ENCODE measurements at places on chromosomes 16 and 17. TPM values are rescaled to one million over a fixed set of nuclear protein-coding genes. Genes with fewer than 3 reads are reported as not detected.

- DNase-seq, result no peak
Measured at GRCh38 chr16:12771341-12771798, 32.3 kb downstream of the CPPED1 start.

GRCh38 chr16:12390644-12391043, 413.0 kb downstream of the CPPED1 start:
- DNase-seq, result peak; percentile 54

The CD2BP2 gene
- 36.0 TPM for total RNA-seq

DNA sequence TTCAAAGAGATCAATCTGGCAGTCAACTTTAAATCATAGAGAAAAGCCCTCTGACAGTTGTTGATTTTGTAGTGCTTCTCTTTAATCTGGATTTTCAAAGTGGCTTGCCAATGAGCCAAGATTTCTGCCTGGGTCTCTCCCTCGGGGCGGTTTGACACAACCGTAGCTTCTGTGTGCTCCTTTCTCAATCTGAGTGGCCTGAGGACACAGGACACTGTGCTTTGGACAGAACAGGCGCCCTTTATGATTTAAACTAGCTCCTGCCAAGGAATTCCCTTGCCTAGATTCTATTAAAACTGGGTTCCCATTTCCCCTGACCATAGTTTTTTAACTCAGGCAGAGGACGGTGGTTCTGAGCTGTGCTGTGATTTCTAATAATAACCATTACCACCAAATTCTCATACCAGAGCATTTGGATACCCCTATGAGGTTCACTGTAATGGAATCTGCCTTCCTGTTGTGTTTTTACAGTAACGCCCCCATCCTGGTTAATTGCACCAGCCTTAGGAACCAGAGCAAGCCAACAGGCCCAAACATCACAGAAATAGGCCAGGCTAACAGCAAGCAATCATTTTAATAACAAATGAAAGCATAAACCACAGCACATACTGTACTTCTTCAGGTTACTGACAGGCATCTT, 4.0 kb downstream of the ZFHX3 start:
- DNase-seq, result peak; percentile 77

GRCh38 chr16:77585379-77586251, 136.7 kb upstream of the NUDT7 start:
- DNase-seq, result peak; percentile 66

The SPNS2 gene
- total RNA-seq, result under 0.01 TPM

GRCh38 chr17:9658593-9659211, 13.4 kb downstream of the USP43 start:
- DNase-seq, result peak; percentile 64

The SLC16A6 gene
- total RNA-seq, result 1.5 TPM

- peak; percentile 64 for DNase-seq
Measured at GRCh38 chr17:57723427-57724025, 21.6 kb downstream of the CCDC182 start.

DNA sequence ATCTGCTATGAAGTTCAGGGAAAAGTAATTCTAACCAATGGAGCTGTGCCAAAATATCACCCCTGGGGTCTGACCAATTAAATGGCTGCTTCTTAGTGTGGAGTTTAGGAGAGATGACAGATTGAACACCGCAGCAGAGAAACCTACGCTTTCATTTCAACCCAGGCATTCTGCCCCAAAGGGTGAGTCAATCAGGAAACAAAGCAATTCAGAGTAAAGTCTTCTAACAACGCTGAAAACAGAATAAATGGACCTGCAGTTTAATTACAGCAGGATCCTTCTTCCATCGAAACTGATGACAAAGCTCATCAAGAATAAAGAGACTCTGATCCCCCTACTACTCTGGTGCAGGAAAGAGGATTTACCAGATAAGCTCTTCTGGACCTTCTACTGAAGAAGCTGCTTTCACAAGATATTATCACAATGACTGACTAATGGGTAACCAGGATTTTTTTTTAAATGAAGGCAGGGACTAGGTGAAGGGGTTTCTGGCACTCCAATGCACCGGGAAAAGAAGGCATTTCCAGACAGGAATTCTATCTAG, 16.7 kb downstream of the RFFL start:
- peak; percentile 30 for DNase-seq

DNA sequence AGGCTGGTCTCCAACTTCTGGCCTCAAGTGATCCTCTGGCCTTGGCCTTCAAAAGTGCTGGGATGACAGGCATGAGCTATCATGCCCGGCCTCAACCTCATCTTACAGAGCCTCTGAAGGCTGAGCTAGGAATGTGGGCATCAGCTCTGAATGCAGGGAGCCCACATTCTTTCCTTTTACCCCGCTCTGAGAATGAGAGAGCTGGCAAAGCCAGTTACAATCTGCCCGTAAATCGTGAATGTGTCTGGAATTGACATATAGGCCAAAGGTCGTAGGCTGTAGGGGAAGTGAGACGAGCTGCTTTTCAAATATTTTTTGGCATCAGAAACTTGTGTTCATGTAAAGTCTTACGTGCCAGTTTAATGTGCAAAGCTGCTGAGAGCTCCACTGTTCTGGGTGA, 4.5 kb downstream of the TMEM238L start:
- DNase-seq, result no peak

- DNase-seq, result no peak
Measured at GRCh38 chr17:80382956-80383355, 32.0 kb upstream of the ENDOV start.

DNA sequence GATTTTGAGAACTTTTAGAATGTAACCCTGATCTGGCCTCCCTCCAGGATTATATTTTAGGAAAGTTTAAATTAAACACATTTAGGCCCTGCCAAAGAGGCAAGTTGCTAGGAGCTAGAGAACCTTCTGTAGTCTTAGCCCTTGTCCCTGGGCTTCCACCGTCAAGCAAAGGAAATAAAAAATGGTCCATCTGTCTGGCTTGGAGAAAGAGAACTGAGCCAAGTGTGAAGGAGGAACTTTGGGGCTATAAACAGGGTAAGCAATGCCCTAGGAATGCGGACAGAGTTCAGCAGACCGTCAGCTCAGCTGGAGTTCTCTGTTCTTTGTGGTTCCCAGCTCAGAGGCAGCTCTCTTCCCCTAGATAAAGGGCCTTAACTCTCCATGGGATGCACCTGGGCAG, 29.6 kb downstream of the RCVRN start:
- DNase-seq, result peak; percentile 85

DNA sequence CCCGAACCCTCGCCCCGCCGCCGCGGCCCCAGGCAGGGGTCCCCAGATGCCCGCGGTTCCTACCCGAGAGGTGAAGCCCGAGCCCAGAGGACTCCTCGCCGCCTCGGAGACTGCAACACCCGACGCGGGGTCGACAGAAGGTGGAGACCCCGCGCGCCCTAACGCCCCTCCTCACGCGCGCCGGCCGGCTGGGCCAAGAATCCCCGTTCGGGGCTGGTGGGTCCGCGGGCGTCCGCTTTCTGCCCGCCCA, 515 bp downstream of the SUMO2 start:
- DNase-seq, result no peak

DNA sequence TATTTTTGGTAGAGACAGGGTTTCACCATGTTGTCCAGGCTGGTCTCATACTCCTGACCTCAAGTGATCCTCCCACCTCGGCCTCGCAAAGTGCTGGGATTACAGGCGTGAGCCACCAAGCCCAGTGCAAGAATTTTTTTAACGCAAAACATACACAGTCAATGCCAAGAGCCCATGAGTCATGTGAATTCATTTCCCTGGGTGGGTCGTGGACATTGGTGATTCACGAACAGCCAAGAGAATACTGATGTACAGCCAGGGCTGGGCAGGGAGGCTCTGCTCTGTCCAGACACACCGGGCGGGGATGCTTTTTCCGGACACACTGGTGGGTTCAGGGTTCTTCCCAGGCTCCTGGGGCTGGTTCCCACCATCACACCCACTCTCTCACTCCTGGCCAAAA, 17.7 kb downstream of the SLC38A8 start:
- peak; percentile 78 for DNase-seq

DNA sequence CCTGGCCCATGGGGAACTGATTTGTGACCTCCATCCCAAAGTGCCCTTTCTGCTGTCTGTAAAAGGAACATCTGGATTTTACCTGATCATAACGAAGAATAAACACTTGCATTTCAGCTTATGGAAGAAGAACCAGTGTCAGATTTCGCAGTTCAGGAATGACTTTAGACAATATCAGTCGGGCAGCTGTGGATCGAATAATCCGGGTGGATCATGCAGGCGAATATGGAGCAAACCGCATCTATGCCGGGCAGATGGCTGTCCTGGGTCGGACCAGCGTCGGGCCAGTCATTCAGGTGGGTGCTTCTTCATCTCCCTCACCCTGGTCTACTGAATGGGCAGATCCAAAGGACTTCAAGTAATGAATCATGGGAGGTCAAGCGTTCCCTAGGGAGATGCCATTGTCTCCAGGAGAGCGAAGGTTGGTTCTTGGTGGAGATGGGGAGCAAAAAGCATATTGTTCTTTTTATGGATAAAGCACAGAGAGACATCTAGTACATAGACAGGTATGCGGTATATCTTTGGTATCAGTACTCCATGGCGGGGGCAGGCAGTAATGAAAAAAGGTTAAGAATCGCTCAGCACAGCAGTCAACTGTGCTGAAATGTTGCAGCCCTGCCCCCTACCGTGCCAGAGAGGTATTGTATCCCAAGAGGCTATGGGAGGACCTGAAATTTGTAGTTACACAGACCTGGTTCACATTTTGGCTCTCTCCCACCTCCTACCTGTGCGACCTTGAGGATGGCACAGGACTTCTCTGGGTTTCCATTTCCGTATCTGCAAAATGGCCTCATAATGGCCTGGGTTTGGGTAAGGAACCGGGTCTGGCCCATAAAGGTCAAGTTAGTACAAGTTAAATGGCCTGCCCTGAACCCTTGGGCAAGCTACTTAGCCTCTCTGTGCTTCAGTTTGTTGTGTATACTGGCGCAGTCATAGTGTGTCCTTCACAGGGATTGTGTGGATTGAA, 4.7 kb downstream of the COQ7 start:
- DNase-seq, result peak; percentile 32

DNA sequence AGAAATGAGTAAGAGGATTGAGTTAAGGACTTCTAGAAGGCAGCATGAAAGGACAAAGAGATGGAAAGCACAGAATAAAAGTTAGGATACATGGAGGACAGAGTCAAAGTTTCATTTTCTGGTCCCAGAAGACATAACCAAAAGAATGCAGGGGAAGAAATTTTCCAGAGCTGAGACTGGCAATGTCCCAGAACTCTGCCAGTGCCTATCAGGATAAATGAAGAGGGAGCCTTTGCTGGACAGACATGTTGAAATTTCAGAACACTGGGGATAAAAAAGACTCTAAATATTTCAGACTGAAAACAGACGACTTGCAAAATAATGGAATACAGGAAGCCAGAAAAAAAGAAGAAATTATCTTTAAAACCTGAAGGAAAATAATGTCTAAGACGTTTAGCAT, 55.7 kb downstream of the NT5M start:
- peak; percentile 18 for DNase-seq

The GH1 gene
- total RNA-seq, result not detected

The ATP2A3 gene
- total RNA-seq, result 12.4 TPM

The KRTAP1-5 gene
- total RNA-seq, result not detected

The MRM1 gene
- 6.9 TPM for total RNA-seq

The P2RX1 gene
- under 0.01 TPM for total RNA-seq

GRCh38 chr17:57441270-57441600, 184.9 kb downstream of the MSI2 start:
- DNase-seq, result no peak

- DNase-seq, result no peak
Measured at GRCh38 chr17:14732211-14732610, 431.3 kb downstream of the HS3ST3B1 start.

GRCh38 chr16:70725024-70725911, 39.4 kb upstream of the MTSS2 start:
- DNase-seq, result no peak

- DNase-seq, result no peak
Measured at GRCh38 chr16:78577630-78578029, 478.2 kb downstream of the WWOX start.

DNA sequence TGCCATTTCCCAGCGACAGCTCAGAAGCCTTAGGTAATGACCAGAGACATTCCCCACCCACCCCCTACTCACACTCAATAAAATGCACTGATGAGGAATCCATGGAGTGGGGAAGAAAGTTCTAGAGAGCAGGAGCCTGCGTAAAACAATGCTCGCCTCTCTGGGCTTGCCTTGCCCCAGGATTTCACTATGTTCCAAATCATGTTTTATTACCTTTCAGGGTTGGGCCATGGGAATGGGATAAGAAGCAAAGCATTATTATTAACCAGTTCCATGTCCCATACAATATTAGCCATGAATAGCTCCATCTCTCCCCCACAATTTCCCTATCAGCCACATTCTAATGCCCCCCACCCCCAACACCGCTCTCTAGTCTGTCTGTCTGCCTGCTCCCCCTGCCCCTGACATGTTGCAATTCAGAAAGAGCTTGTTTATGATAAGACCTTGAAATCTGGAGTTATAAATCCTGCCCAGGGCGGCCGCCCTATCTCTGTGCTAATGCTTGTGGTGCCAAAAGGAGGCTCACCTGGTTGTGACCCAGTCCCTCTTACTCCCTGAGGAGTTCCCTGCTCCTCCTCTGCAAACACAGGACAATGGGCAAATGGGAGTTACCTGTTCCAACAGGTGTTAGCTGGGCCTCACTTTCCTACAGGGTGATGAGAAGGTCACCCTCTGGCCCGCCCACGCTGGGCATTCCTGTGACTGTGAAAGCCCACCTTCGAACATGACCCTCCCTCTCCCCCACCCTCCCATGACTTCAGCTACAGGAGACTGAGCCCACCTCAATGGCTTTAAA, 28.0 kb upstream of the DDX52 start:
- no peak for DNase-seq

The HBA1 gene
- not detected for total RNA-seq

- no peak for DNase-seq
Measured at GRCh38 chr16:50198802-50199403, 45.8 kb downstream of the TENT4B start.

The AOC2 gene
- 0.33 TPM for total RNA-seq

DNA sequence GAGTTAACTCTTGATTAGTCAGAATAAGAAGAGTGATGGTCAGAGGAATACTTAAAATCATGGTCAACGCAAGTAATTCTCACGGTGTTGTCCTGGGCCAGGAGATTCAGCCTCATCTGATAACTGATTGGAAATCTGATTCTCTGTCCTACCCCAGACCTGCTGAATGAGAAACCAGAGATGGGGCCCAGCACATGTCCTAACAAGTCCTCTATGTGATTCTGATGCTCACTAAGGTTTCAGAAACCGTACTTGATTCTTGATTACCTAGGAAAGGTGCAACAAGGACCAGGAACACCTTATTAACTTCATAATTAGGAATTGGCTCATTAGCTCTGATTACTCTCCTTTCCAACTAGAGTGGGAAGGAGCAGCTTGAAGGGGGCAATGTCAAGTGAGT, 44.5 kb downstream of the ANKFY1 start:
- DNase-seq, result no peak

DNA sequence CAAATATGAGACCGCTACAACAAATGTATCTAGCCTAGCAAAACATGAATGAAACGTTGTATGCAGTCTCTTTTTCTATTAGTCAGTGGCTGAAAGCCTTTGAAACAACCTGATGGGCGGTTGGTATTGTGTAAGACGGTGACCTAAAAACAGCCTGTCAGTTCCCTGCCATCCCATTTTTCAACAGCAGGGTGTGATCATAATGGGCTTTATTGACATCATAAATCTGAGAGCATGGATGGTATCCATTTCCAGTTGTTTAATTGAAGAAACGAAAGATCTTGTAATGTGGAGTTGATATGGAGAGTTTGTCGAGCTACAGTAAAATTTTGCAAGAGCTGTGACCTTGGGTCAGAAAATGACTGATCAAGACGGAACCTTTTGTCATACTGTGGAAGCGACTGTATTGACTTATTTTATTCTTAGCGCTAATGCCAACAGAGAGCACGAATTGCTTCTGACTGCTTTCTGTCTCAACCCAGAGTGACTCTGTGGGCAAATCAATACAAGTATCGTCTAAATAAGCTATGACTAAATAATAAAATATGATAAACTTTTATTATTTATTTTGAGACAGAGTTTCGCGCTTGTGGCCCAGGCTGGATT, 12.3 kb upstream of the MEIOB start:
- no peak for DNase-seq

The SPATA32 gene
- total RNA-seq, result not detected
